NCI-H1417 treated with DMSO at 0.1 percent for 48 hours (cell line): ENCODE measurements at places on chromosomes 2 and 18.

DNA sequence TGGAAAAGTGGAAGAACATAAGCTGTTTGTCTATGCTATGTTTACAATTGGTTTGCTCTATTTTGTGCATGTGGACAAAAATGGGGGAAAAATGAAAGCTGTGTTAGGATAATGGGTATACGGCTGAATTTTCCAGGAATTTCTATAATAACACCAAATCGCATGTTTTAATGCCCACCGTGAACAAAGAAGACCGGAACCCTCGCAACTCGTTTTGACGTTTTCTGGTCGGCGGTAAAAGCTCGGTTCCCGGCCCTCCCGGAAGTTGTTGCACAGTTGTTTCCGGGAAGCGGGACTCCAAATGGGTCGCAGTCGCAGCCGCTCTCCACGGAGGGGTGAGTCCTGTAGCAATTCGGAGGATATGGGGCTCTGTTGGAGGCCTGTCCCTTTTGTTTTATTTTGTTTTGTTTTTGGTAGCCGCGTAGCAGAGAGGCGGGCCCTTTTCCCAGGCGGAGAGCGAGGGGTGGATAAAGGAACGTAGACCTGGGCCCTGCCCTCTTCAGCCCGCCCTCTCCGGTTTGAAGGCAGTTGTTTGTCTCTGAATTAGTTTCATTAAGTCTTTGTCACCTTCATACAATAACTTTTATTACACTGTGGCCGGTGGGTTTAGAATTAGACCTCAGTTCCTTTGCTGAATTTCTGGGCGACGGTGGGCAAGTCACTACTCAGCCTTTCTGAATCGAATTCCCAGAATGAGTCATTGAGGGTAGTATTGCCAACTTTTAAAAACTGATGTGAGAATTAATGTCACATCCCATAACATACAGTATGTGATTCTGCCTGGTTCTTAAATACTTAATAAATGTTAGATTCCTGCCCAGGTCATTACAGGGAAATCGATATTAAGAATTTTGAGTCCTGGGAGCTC is at the start of gene SNRNP27:
TSS of gene SNRNP27 (plus strand) at position 273 of the 868 bp plus-strand sequence. CDS start at position 302, 29 bp downstream.
- DNase-seq = no peak

DNA sequence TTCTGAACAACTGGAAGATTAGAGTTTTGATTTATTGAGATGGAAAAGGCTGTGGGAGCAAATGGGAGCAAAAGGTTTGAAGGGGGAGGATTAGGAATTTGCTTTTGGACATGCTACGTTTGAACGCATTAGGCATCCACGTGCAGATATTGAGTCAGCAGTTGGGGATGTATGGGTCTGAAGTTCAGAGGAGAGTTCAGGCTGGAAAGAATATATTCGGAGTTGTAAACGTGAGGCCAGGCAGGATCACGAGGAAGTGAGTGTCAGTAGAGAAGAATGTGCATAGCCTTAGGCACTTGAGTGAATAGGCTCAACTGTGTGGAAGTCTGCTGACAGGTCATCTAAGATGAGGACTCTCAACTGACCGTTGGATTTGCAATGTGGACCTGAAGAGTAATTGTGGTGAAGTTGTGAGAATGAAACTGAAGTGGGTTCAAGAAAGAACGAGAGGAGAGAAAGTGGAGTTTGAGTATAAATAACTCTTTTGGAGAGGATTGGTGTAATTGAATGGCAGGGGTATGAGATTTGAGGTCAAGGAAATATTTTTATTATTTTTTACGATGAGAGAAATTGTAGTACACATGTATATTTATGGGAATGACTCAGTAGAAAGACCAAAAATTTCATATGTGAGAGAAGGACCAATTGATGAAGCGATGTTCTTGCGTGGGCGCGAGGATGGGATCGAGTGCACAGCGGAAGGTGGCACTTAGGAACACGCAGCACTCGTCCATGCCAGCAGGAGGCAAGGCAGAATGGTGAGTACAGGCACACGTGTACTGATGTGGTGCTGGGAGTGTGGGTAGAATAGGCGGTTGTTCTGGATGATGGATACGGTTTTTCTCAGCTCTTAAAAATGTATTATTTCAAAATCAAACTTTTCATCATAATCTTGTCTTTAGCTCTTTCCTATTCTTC is 40.5 kb upstream of the POLE4 start:
- no peak for DNase-seq

GRCh38 chr18:58230438-58231179 is 186.6 kb downstream of the NEDD4L start:
- DNase-seq = no peak

GRCh38 chr2:62362561-62362960 is 143.4 kb downstream of the TMEM17 start:
- DNase-seq = no peak

- no peak for DNase-seq
Measured at GRCh38 chr2:80187156-80187555, 117.4 kb downstream of the LRRTM1 start.

DNA sequence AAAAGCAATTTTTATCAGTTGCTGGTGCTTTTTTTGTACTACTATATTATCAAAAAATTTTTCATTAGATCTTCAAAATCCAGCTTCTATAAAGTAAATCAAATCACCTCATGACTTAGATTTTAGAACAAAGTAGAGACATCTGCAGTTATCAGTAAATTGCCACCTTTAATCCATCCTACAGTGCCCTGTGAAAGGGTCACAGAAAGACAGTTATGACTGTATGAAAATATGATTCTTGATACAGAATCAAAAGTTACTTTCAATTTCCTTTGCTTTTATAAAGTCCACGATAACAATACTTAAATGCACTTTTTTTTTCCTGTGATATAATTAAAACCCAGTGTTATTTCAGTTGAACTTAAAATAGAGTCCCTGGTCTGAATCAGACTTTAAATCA is 61.4 kb downstream of the PRPF40A start:
- DNase-seq = no peak

DNA sequence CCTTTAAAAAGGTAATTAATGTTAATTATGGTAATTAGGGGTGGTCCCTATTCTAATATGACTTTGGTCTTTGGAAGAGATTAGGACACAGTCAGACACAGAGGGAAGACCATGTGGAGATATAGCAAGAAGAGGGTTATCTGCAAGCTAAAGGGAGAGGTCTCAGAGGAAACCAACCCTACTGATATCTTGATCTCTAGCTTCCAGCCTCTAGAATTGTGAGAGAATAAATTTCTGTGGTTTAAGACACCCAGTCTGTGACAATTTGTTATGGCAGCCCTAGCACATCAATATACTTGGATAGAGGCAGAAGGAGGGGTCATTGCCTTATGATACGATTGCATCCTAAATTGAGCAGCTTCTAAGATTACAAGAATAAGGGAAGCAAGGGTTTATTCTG is 21.3 kb upstream of the NT5C1B start:
- DNase-seq = no peak

GRCh38 chr18:79248495-79249060 is 147.2 kb upstream of the NFATC1 start:
- DNase-seq = no peak

- no peak for DNase-seq
Measured at GRCh38 chr18:35059280-35059927, 18.2 kb downstream of the MAPRE2 start.

DNA sequence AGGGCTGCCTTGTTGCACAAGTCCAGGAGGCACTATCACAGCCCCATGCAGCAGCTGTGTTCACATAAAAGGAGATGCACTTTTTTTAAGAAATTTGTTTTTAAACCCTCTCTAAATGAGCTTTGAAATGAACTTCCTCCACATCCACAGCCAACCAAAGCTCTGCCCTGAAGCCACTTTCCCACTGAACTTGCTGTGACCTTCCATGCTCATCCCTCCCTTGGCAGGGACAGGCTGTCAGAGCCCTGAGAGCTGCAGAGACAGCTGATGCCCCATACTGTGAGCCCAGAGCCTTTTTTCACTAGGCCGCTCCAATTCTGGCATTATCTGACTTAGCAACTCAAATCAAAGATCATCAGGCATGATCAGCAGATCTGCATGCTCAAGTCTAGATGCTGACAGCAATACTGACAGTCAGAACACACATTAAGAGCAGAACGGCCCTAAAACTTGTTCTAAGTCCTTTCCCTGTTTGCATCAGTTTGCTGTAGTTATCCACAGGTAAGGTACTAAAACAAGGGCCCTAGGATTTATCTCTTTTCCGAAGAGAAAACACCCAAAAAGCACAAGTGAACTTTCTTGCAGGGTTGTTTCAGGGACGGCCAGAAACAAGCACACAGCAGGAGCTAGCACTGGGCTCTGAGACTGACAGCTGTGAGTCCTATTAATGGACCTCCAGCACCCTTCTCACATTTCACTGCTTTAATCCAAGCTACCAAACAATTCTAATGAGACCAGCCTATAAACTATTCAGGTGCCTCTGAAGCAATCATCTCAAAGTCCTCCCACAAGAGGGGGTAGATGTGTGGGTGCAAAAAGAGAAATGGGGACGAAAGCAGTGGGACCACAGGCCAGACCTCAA is 34.9 kb downstream of the RNU4ATAC start:
- DNase-seq = no peak

GRCh38 chr18:12749121-12749520 is 46.3 kb downstream of the PSMG2 start:
- DNase-seq = no peak

DNA sequence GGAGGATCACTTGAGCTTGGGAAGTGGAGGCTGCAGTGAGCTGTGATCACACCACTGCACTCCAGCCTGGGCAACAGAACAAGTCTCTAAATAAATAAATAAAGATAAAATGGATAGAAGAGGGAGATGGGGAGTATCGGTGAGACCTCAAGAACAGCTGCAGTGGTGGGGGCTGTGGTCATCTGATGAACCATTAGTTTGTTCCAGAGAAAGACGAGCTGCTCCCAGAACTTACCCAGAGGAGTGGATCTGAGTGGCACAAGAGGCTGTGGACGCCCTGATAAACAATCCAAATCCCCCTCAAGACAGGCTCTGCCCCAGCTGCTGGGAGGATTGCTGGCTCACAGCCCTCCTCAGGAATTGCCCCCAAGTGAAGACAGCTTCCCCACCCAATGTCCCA is 26.7 kb downstream of the TMEM127 start:
- no peak for DNase-seq

GRCh38 chr2:191213333-191213732 is 31.9 kb upstream of the MYO1B start:
- DNase-seq = no peak

GRCh38 chr2:168848225-168848624 is 42.0 kb downstream of the SPC25 start:
- no peak for DNase-seq

DNA sequence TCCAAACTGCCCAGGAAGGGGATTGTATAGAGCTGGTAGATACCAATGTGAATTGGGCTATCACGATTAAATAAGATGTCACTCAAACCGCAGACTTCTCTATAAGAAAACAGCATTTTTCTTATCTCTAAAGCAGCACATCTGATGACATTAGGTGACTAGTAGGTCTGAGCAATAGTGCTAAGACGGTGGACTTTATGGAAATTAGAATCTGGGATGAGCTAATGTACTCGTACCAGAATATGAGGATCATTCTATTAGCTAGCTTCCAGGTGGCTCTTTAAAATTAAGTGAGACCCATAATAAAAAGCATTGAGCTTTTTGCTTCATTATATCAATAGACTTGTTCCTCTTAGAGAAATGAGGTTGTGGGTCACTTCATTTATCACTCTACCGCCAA is 130.0 kb upstream of the MC4R start:
- no peak for DNase-seq

- DNase-seq = no peak
Measured at GRCh38 chr2:233857511-233858141, 3.3 kb upstream of the HJURP start.

- DNase-seq = no peak
Measured at GRCh38 chr2:2575181-2575577, 244.1 kb upstream of the MYT1L start.

- DNase-seq = no peak
Measured at GRCh38 chr18:6942742-6943141, 174.9 kb downstream of the LAMA1 start.

GRCh38 chr2:33314541-33314940 is 161.9 kb upstream of the RASGRP3 start:
- DNase-seq = no peak

- DNase-seq = no peak
Measured at GRCh38 chr18:50656841-50657470, 97.1 kb downstream of the MAPK4 start.

DNA sequence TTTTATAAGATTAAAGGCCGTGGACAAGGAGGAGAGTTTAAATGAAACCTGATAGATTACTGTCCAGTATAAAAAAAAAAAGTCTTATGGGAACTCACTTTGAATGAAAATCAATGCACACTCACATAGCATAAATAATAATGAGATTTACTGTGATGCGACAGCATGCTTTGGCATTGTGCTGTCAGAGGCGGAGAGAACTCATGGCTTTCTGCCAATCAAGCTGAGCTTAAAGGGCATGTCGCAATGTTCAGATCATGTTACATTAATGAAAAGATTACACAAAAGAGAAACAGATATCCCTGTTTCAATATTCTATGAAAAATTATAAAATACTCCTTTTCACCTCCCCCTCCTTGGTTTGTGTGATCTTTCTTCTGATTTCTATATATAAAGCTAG is 310.8 kb downstream of the ERBB4 start:
- peak; percentile 6 for DNase-seq

- DNase-seq = no peak
Measured at GRCh38 chr18:24663026-24663425, 202.6 kb downstream of the HRH4 start.

- DNase-seq = no peak
Measured at GRCh38 chr2:226953206-226953605, 117.4 kb downstream of the RHBDD1 start.

- DNase-seq = no peak
Measured at GRCh38 chr18:56068701-56069100, 480.7 kb upstream of the TCF4 start.

- DNase-seq = no peak
Measured at GRCh38 chr2:46297546-46298271, 502 bp downstream of the EPAS1 start.
